ENCODE measurements at places on chromosomes 7 and 10.

- DNase-seq, result no peak
Measured at GRCh38 chr10:74394416-74394969, 243.5 kb downstream of the ADK start.

- no peak for DNase-seq
Measured at GRCh38 chr10:95172851-95173250, 21.2 kb upstream of the ACSM6 start.

- no peak for DNase-seq
Measured at GRCh38 chr10:103936022-103936421, 18.0 kb upstream of the STN1 start.

GRCh38 chr10:68103261-68103878 is 5.9 kb upstream of the MYPN start:
- DNase-seq, result no peak

DNA sequence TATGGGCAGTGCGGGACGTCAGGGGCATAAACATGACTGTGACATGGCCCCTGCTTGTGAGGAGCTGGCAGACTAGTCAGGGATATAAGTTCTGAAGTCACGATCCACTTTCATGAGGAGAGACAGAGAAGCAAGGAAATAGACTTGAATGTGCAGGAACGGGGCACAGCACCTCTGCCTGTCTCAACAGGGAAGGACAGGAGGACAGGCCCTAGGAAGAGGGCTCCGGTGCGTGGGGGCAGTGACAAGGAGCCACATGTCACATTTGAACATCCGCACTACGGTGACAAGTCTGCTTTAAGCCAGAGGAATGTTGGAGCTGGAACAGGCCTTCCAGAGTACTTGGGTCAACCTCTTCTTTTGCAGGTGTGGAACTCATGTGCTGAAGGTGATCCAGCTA is 19.8 kb upstream of the SAR1A start:
- DNase-seq, result no peak

DNA sequence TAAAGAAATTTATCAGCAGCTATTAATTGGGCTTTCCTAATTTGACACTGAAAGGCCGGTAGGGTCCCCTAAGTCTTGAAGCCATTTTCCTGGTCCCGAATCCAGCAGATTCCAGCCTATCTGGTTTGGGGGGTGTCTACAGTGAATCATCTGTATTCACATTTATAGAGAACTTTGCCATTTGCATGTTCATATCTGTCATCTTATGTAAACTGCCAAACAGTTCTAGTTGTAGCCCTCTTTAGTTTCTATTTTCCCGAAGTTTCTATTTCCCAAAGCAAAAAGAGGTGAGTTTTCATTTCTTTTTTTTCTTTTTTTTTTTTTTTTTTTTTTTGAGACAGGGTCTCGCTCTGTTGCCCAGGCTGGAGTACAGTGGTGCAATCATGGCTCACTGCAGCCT is 47.6 kb downstream of the PAPSS2 start:
- DNase-seq, result no peak

DNA sequence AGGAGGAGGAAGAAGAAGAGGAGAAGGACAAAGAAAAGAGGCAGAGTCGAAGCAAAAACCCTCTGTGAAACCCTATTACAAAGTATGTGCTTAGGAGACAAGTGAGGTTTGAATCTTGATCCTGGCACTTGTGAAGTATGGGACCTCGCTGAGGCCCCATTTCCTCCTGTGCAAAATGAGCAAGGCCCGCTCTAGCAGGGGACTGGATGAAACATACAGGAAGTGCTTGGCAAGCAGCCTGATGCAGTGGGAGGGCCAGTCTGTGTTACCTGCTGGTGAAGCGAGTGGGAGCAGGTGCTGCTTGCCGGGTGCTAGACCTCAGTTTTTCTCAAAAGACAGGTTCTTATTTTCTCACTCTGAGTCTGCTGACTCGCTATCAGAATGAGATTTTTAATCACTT is 150.4 kb downstream of the JCAD start:
- no peak for DNase-seq

GRCh38 chr10:88733215-88733614 is 26.6 kb upstream of the LIPN start:
- DNase-seq, result no peak

DNA sequence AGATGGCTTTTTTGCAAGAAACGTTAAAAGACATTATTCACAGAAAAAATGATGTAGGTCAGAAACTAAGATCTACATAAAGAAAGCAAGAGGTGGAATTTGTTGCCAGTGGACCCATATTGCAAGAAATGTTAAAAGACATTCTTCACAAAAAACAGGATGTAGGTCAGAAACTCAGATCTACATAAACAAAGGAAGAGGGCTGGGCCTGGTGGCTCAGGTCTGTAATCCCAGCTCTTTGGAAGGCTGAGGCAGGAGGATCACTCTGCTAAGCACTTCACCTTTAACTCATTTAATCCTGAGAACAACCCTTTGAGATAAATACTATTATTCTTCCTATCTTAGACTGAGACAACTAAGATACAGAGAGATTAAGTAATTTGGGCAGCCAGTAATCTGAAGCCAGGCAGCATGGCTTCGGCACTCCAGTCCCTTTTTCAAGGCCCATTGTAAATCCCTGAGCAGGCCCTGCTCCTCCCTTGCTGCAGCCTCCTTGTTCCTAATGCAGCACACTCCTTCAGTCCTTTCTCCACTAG is 11.6 kb downstream of the ZFAND4 start:
- no peak for DNase-seq

DNA sequence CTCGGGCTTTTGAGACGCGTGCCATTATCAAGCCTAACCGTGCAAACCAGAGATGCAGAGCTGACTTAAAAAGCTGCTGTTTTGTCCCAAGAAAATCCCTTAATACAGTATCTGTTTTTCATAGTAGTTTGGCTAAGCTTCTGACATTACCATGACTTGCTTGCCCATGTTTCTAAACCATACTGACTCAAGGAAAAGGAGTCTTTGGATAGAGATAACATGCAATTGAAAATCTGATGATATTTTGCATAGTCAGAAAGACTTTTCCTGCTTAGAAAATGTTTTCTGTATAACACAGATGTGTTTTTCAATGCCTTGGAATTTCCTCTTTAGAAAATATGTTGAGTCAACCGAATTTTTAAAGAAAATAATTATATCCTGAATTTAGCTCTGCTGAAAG is 21.5 kb upstream of the AKR1E2 start:
- no peak for DNase-seq

DNA sequence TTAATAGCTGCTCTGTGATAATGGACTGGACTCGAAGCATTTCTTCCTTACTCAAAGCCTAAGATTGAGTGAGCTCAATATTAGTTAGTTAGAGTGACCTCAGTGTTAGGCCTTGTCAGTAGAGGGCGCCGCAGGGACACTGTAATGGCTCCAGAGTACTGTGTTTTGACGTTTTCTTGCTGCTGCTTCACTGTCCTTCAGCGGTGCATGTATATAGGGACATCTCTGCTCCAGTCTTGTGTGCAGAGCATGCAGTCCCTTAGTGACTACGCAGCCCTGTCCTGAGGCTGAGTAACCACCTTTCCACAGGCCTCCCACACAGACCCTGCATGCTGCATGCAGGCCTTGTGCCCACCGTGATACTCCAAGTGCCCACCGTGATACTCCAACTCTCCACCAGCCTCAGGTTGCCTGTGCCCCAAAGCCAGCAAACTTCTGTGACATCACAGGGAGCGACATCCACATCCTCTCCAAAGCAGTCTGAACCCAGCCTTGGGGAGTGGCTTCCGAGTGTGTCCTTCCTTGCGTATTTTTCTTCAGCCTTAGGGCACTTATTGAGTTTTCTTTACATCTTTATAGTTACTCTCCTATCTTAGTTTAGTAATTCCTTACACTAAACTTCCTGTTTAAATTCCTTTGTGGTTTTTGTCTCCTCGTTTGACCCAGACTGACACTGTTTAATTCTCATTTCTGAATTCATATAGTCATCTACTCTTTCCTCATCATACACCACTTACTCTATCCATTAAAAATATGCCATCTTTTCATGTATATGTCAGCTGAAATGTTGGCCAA is 118.2 kb downstream of the JAZF1 start:
- no peak for DNase-seq

All from activated CD8-positive, alpha-beta memory T cell treated with anti-CD3 and anti-CD28 coated beads for 4 hours (primary cell).